ENCODE measurements at places on chromosomes 1 and 21. TPM values are rescaled to one million over a fixed set of nuclear protein-coding genes. Genes with fewer than 3 reads are reported as not detected.

DNA sequence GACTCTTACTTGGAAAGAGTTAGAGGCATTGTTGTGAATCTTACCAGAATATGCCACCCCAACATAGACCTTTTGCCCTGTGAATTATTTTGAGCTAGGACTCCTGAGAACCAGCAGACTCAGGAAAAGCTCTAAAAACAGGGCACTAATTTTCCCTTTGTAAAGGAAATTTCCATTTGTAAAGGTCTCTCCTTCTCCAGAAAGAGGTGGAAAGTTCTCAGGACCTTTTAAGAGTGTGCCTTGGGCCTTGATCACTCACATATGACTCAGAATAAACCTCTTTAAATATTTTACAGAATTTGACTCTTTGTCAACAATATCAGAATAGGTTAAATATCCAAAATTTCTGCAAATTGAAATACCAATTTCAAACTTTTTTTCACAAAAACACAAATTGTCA lies 721.8 kb upstream of the NCAM2 start:
- no peaks in the 10 kb centered on the region for H3K36me3 ChIP-seq
- H3K27me3 ChIP-seq, result no peaks in the 10 kb centered on the region
- H3K27ac ChIP-seq, result no peak overlapping the region
- DNase-seq, result no peak

The PTCH2 gene
- total RNA-seq, result 0.59 TPM

- DNase-seq, result no peak
- no peak overlapping the region for H3K27ac ChIP-seq
- H3K4me3 ChIP-seq, result no peak overlapping the region
- no peaks in the 10 kb centered on the region for H3K4me1 ChIP-seq
- no peaks in the 10 kb centered on the region for H3K36me3 ChIP-seq
- no peaks in the 10 kb centered on the region for H3K27me3 ChIP-seq
Observed at GRCh38 chr1:16204634-16205333, 7.7 kb downstream of the ARHGEF19 start.

DNA sequence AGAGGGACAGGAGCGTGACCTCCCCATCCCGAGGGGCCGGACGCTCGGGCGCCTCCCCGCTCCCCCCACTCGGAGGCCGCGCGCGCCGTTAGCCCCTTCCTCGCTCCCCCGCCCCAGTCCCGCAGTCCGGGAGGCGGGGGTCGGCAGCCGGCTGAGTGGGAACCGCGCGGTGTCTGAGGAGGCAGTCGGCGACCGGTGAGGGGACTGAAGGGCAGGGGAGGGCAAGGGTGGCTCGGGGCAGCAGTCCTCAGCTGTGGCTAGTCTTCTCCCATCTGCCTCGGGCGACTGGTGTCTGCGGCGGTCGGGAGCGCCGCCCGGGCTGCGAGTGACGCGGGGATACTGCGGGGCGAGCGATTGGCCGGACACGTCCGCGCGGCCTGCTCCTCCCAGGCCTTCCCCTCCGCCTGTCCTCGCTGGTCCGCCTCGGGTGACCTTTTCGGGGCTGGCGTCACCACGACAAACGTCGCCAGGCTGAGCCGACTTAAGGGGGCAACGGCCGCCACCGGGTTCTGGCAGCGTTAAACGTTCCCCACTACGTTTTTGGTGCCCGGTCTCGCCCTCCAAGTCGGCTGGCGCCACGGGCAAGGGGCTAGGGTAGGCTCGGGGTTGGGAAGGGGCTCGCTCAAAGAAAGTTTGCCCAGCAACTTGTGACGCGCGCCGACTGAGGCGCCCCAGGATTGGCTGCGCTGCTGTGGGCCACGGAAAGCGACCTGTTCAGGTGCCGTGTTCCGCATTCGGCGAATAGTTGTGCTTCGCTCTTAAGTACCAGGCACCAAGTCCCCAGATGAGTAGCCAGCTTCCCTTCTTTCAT lies 538 bp downstream of the ZNF672 start:
- DNase-seq, result peak; percentile 97
- H3K4me3 ChIP-seq, result peak overlapping the region; percentile 74
- H3K4me1 ChIP-seq, result peaks cover 44% of the 10 kb centered on the region
- H3K27ac ChIP-seq, result peak overlapping the region; percentile 97

The OLFML3 gene
- 8.2 TPM for total RNA-seq

GRCh38 chr1:78830321-78830720 lies 176.2 kb downstream of the ADGRL4 start:
- H3K27me3 ChIP-seq, result no peaks in the 10 kb centered on the region
- no peak for DNase-seq
- no peaks in the 10 kb centered on the region for H3K36me3 ChIP-seq
- no peak overlapping the region for H3K27ac ChIP-seq

DNA sequence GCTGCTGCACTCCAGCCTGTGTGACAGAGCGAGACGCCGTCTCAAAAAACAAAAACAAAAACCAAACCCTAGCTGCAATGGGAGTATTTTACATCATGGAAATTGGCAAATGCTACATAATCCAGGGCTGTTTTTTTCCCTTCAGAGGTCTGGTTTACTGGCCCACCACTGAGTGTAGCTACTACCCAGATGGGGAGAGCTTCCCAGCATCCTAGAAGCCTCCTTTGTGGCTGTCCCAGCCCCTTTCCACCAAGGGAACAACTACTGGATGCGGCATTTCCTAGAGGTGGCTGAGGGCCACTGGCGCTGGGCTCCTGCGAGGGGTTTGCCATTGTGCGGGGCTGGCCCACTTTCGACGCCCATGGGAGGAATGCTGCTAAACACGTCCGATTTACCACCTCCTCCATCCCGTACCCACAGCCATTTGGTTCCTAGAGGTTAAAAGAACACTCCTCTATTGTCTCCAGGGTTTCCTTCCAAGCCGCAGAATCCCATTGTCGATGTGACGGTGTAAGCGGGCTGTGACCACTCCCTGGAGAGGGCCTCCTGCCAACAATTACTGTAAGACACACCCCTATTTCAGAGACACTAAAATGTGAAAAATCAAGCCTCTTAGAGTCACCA lies 55.4 kb downstream of the RUNX3 start:
- DNase-seq, result no peak
- no peaks in the 10 kb centered on the region for H3K4me1 ChIP-seq
- H3K27ac ChIP-seq, result no peak overlapping the region
- no peak overlapping the region for H3K4me3 ChIP-seq
- H3K27me3 ChIP-seq, result no peaks in the 10 kb centered on the region

- no peaks in the 10 kb centered on the region for H3K36me3 ChIP-seq
- no peak overlapping the region for H3K4me3 ChIP-seq
- no peaks in the 10 kb centered on the region for H3K27me3 ChIP-seq
- H3K27ac ChIP-seq, result no peak overlapping the region
Observed at GRCh38 chr21:34775793-34776192, 107.0 kb downstream of the CLIC6 start.

The BNIPL gene
- total RNA-seq, result 0.06 TPM

DNA sequence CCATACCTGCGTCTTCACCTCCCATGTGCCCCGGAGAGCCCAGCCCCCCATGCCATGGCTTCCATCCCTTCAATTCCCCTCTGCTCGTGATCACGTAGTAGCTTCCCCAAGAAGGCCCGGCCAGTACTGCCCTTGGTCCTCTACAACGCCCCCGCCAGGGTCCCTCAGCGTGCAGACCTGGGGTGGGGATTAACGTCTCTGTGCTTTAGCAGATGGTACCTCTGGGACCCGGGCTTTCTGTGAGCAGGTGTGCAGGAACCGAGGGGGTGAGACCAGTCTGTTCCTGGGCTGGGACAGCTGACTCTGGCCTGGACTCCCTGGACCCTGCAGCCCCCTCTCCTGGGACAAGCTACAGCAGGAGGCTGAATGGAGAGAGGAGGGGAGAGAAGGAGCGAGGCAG lies 1.2 kb downstream of the PLCH2 start:
- H3K4me1 ChIP-seq, result peaks cover 6% of the 10 kb centered on the region
- H3K36me3 ChIP-seq, result no peaks in the 10 kb centered on the region
- H3K4me3 ChIP-seq, result no peak overlapping the region
- no peak for DNase-seq
- H3K27me3 ChIP-seq, result no peaks in the 10 kb centered on the region

DNA sequence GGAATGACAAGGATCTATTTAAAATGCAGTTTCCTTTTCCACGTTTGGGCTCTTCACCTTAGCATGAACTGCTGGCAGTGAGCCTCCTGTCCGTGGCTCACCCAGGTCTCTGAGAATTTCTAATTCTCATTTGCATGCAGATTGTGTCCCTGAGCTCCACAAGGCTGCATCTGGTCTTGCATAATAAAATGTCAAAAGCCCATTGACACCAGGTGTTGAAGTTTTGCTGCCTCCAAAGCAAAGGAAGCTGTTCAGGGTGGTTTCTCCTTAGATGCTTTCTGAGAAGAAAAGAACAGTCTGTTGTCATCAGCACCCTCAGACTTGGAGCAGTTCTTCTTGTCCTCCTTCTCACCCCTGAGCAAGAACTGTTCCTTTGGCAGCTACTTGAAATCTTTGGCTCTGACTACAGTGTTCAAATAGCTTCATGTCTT lies 433.1 kb upstream of the KAZN start:
- H3K4me1 ChIP-seq, result no peaks in the 10 kb centered on the region
- no peaks in the 10 kb centered on the region for H3K27me3 ChIP-seq
- no peak for DNase-seq
- H3K36me3 ChIP-seq, result no peaks in the 10 kb centered on the region
- no peak overlapping the region for H3K27ac ChIP-seq

The TNFAIP8L2 gene
- 0.58 TPM for total RNA-seq

The FMO3 gene
- total RNA-seq, result 2.3 TPM

The LCE1B gene
- not detected for total RNA-seq

The NPR1 gene
- total RNA-seq, result 7.0 TPM

The LRRC38 gene
- total RNA-seq, result 9.7 TPM

- H3K27ac ChIP-seq, result no peak overlapping the region
- H3K4me1 ChIP-seq, result no peaks in the 10 kb centered on the region
- no peaks in the 10 kb centered on the region for H3K27me3 ChIP-seq
Observed at GRCh38 chr1:116425987-116426386, 52.9 kb downstream of the ATP1A1 start.

GRCh38 chr1:35475356-35475755 lies 81.8 kb downstream of the KIAA0319L start:
- no peak for DNase-seq
- H3K4me3 ChIP-seq, result no peak overlapping the region
- H3K36me3 ChIP-seq, result peaks cover 74% of the 10 kb centered on the region
- no peaks in the 10 kb centered on the region for H3K27me3 ChIP-seq

DNA sequence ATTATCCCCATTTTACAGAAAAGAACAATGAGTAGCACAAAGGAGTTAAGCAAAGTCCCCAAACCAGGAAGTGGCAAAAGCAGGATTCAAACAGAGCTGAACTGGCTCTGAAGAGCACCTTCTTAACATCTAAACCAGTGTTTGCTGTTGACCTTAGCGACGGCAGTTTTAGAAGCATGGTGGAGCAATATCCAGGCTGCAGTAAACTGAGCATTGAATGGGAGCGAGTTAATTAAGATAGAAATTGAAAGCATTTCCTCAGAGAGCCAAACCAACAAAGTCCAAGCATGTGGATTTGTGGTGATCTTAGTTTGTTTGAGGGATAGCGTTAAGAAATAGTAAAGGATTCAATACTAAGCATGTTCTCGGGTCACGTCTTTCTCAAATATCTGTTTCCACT lies 13.4 kb upstream of the ZNF281 start:
- H3K27me3 ChIP-seq, result no peaks in the 10 kb centered on the region
- H3K36me3 ChIP-seq, result no peaks in the 10 kb centered on the region
- no peak overlapping the region for H3K27ac ChIP-seq
- DNase-seq, result no peak
- H3K4me3 ChIP-seq, result no peak overlapping the region

GRCh38 chr1:234778221-234779159 lies 168.5 kb upstream of the IRF2BP2 start:
- H3K36me3 ChIP-seq, result no peaks in the 10 kb centered on the region
- no peak overlapping the region for H3K4me3 ChIP-seq
- H3K4me1 ChIP-seq, result no peaks in the 10 kb centered on the region

DNA sequence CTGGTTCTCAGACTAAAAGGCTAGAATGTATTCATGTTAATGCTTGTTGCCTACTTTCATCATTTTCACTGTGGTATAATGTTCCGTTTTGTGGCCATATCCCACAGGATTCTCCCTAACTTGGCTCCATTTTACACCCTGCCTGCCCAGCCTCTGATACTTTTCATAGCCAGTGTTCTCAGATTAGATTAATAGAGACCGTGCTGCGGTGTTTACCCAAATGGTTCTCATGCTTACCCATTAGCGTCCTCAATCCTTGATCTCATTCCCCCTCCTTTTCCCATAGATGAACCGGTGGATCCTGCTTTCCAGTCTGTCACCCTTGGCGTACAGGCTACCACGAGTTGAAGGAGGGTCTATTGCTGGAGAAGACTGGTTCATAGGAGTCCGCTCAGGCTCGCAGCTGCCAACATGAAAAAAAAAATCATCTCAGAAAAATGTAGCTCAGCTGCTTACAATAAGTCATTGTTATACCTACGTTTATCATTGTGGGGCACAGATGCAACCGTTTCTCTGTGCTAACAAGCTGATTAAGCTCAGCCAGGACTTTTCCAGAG lies 78.7 kb downstream of the SETD4 start:
- no peak for DNase-seq
- H3K27me3 ChIP-seq, result no peaks in the 10 kb centered on the region
- no peaks in the 10 kb centered on the region for H3K4me1 ChIP-seq
- no peak overlapping the region for H3K27ac ChIP-seq
- H3K4me3 ChIP-seq, result no peak overlapping the region

DNA sequence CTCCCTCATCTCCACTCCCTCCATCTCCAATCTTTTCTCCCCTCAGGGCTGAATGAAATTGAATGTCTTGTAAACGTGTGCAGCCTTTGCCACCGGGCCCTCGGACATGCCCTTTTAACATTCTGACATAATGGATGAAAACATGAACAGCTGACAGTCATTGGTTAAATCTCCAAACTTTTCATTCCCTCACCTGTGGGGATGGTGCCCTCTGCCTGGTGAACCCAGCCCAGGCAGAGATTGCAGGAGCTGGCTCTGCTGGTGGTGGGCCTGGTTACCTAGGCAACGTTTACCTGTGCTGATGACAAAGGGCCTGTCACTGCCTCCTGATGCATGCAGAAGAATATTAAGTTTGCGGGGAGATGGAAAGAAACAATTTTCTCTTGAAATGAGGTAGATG lies 21.3 kb downstream of the ST6GALNAC3 start:
- H3K27me3 ChIP-seq, result no peaks in the 10 kb centered on the region
- H3K27ac ChIP-seq, result no peak overlapping the region
- no peaks in the 10 kb centered on the region for H3K36me3 ChIP-seq
- DNase-seq, result no peak

DNA sequence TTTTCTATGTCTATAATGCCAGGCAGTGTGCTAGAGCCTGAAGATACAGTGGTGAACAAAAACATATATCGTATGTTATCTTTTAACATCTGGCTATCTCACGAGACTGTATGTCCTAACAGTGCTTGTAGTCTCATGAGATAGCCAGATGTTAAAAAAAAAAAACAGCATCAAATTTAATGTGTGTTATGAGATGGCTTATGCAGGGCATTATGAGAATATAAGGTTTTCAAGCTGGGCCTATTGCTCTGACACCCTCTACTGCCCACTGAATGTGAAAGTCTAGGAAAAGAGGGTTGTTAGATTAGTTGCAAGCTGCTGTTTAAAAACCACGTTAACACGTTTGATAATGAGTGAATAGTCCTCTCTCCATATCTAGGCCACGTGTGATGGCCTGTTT lies 109.8 kb downstream of the CACHD1 start:
- H3K4me3 ChIP-seq, result no peak overlapping the region
- H3K27me3 ChIP-seq, result no peaks in the 10 kb centered on the region
- H3K27ac ChIP-seq, result no peak overlapping the region
- no peaks in the 10 kb centered on the region for H3K36me3 ChIP-seq
- no peak for DNase-seq
- no peaks in the 10 kb centered on the region for H3K4me1 ChIP-seq

The SPRR5 gene
- total RNA-seq, result not detected

- DNase-seq, result no peak
- no peak overlapping the region for H3K27ac ChIP-seq
- no peak overlapping the region for H3K4me3 ChIP-seq
Observed at GRCh38 chr1:93766451-93766850, 84.8 kb upstream of the BCAR3 start.

The SPRR2F gene
- not detected for total RNA-seq
